ENCODE measurements at places on chromosomes 7 and 10.

GRCh38 chr7:63031838-63032436, 966.7 kb upstream of the ZNF722 start:
- DNase-seq: no peak

DNA sequence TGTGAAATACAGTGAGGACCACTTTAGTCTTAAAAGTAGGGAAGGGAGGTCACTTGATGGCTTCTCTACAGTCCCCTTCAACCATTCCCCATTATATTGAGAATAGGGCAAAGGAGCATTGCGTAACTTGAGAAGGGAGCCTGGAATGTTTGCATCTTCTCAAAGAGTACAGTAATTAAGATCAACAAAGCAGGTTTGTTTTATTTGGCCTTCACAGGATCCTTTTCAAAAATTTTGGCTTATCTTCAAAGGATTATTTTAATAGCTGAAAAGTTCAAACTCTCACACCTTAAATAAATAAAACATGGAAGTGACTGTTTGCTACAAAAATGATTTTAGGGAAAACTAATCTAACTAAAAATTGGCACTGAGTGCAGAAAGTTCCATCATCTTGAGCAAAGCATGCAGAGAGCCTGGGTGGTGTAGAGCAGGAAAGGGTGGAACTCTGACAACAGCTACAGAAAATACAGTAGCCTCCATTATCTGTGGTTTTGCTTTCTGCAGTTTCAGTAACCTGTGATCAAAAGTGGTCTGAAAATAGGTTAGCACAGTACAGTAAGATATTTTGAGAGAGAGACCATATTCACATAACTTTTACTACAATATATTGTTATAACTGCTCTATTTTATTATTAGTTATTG, 214.0 kb downstream of the MDFIC start:
- no peak for DNase-seq

GRCh38 chr7:112371701-112372100, 78.6 kb upstream of the IFRD1 start:
- DNase-seq: no peak

DNA sequence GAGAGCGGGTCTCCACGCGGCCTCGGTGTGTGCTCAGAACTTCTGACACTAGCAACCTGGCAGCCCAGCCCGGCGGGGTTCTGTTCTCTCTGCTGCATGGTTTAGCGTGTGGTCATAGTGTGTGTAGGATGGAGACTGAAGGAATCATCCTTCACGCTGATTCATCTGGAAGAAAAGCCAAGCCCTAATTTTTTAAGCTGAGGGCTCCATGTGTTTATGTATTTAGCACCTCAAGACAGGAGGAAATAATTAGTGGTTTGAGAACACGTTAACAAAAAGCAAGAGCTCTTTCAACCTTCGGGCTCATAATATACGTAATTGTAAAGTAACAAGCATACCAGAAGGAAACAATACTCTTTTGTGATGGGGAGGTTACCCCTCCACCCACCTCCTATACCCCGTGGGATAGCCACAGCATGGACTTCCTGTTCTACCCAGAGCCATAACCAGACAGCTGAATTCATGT, 504.6 kb upstream of the MKI67 start:
- no peak for DNase-seq

GRCh38 chr10:24834869-24835268, 111.2 kb upstream of the ARHGAP21 start:
- no peak for DNase-seq

Measured in activated CD4-positive, alpha-beta T cell treated with anti-CD3 and anti-CD28 coated beads for 48 hours (primary cell).